Cortex of kidney (tissue), 1 donor: ENCODE measurements at places on chromosomes 13 and 19.

DNA sequence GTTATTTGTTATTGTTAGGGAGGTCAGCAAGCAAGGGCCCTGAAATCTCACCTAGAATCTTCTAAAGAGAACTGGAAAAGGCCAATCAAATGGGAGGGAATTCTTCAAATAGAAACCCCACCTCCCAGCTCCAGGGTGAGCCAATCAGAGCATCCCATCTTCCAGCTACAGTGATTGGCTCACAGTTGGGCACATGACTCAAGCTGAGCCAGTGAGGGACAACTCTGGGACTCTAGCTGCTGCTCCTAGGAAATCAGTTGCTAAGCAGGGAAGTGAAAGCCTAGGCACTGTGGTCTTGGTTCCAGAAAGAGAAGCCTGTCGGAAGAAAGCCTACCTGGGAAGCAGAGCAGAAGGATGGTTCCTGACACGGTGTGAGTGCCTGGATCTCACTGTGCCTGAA is 13.4 kb downstream of the TM6SF2 start:
- no peak for DNase-seq

DNA sequence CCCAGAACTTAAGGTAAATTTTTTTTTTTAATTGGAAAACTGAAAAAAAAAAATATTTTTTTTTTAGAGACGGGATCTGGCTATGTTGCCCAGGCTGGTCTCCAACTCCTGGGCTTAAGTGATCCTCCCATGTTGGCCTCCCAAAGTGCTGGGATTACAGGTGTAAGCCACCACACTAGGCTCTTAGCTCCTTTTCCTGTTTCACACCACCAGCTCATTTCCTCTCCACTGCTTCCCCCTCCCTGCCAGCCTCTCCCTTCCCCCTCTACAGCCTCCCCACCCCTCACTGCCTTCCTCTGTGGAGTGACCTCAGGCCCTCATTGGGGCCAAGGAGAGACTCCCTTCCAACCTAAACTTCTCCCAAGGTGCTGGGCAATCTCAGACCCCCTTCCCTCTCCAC is 4.2 kb upstream of the GIPR start:
- no peak for DNase-seq

GRCh38 chr13:31629085-31629780 is 110.1 kb upstream of the RXFP2 start:
- DNase-seq, result no peak

GRCh38 chr13:41577436-41577835 is 120.1 kb downstream of the RGCC start:
- DNase-seq, result no peak

DNA sequence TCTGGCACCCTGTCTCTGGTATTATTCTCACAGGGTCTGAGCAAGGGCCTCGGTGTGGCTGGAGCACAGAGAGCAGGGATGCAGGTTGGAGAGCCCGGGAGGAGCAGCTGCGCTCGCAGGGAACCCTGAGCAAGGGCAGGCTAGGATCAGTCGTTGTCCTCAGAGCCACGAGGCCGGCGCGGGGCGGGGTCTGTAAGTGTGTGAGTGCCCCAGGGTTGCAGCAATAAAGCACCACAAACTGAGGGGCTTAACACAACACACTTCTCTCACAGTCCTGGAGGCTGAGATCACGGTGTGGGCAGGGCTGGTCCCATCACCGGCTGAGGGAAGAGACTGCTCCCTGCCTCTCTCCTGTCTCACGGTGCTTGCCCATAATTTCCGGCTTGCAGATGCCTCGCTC is 38.5 kb upstream of the GGACT start:
- DNase-seq, result no peak

GRCh38 chr13:19618977-19619376 is 14.5 kb upstream of the MPHOSPH8 start:
- no peak for DNase-seq

GRCh38 chr19:42028304-42029216 is 34.5 kb upstream of the ATP1A3 start:
- no peak for DNase-seq

- no peak for DNase-seq
Measured at GRCh38 chr19:40091205-40092129, 724 bp upstream of the ZNF780A start.

DNA sequence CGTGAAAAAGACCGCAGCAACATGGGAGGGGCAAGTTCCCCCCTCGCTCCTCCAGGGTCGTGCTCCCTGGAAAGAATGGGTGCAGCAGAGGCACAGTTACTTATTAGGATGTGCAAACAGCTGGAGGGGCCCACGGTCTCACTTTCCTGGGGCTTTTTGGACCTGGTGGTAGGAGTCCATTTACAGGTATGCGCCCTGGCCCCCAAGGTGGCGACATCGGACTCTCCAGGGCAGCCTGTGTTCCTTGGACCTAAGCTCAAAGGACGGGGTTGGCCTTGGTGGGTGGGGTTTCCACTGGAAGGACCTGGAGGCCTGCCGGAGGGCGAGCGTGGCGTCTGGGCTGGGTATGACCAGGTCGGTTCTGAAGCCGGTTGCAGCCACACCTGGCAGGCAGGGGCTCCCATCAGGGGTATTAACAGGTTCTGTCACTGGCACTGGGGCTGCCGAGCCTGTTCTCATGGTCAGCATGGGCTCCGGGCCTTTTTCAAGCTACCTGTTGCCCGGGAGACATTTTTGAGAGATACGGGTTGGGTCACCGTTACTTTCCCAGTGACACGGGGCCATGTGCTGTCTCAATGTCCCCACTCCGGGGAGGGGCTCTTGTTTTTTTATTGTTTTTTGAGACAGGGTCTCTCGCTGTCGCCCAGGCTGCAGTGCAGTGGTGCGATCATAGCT is 5.9 kb downstream of the ZFR2 start:
- DNase-seq, result no peak

GRCh38 chr19:40235238-40236025 is 8.9 kb upstream of the CCNP start:
- no peak for DNase-seq

DNA sequence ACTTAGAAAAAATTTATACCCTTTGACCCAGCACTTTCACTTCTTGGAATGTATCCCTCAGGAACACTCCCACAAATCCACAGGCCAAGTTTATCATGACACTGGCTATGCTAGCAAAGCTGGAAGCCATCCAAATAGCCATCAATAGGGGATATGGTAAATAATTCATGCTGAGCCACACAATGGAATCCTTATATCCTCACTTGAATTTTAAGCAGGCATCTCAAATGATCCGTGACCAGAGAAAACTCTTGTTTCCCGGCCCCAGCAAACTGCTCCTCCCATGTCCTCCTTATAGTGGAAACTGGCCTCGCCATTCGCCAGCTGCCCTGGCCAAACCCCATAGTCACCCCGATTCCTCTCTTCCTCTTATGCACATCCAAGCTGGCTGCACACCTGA is 37.6 kb downstream of the GRIK5 start:
- DNase-seq, result no peak

GRCh38 chr13:43797159-43797558 is 10.4 kb upstream of the ENOX1 start:
- no peak for DNase-seq
